Osteocyte (in vitro differentiated cells): ENCODE measurements at places on chromosomes 3 and 15. TPM values are rescaled to one million over a fixed set of nuclear protein-coding genes. Genes with fewer than 3 reads are reported as not detected.

PLCH1 gene
- total RNA-seq = not detected in 2 replicates

HRH1 gene
- total RNA-seq = 28.6 and 30.3 TPM in 2 replicates

CPEB1 gene
- 0.13 and 0.65 TPM in 2 replicates for total RNA-seq

QTRT2 gene
- total RNA-seq = 13.6 and 15.4 TPM in 2 replicates

ADAMTSL3 gene
- not detected in 2 replicates for total RNA-seq

ITGB5 gene
- 419 and 441 TPM in 2 replicates for total RNA-seq

XRN1 gene
- total RNA-seq = 47.3 and 52.4 TPM in 2 replicates

ZNF860 gene
- total RNA-seq = 0.55 and 1.3 TPM in 2 replicates

GOLGA6L9 gene
- 2.6 and 2.8 TPM in 2 replicates for total RNA-seq

GOLGA8N gene
- total RNA-seq = 7.9 and 9.2 TPM in 2 replicates

NTRK3 gene
- not detected in 2 replicates for total RNA-seq

GOLGA8Q gene
- 1.3 and 1.6 TPM in 2 replicates for total RNA-seq

ZNF197 gene
- 20.1 and 21.9 TPM in 2 replicates for total RNA-seq

CERS3 gene
- not detected in 2 replicates for total RNA-seq

TWF2 gene
- 55.8 and 58.6 TPM in 2 replicates for total RNA-seq

PATL2 gene
- total RNA-seq = 0.24 and 0.40 TPM in 2 replicates

TMA7 gene
- 186 and 198 TPM in 2 replicates for total RNA-seq

LINS1 gene
- 9.3 and 9.7 TPM in 2 replicates for total RNA-seq
